Endodermal cell (in vitro differentiated cells): ENCODE measurements at places on chromosomes 2 and 18.
A peak's percentile ranks its signal among the peaks of the same experiment; 100 is the strongest.

DNA sequence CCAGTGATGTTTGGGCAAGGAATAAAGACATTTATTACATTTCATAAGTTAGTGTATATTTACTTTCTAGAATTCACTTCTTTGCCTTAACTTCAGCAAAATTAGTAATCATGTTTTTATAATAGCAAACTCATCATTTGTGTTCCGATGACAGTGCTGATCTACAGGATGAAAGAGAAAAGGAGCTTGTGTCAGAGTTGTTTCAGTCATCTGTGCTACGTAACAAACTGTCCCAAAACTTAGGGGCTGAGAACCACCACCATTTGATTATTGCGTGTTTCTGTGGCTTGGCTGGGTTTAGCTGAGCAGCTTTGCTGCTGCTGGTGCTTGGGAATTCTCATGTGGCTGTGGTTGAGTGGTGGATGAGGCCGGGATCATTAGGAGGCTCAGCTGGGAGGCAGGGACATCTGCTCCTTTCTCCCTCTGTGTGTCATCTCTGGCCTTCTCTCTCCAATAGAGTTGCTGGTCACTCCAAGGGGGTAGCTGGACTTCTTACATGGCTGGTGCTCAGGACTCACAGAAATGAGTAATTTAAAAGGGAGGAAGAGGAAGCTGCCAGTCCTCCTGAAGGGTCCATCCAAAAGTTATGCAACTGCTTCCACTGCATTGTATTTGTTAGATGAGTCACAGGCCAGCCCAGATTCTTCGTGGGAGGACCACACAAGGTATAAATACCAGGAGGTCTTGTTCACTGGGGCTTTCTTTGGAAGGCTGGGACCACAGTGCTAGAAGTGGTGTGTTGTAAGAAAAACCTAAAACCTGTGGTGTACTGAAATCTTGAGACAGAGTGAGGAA, 43.4 kb upstream of the HAAO start:
- DNase-seq: no peak

- DNase-seq: no peak
These were observed 127.5 kb upstream of the SLC1A4 start for GRCh38 chr2:64861452-64862397.

GRCh38 chr2:240725671-240726070, 34.0 kb downstream of the AQP12A start:
- no peak for DNase-seq

DNA sequence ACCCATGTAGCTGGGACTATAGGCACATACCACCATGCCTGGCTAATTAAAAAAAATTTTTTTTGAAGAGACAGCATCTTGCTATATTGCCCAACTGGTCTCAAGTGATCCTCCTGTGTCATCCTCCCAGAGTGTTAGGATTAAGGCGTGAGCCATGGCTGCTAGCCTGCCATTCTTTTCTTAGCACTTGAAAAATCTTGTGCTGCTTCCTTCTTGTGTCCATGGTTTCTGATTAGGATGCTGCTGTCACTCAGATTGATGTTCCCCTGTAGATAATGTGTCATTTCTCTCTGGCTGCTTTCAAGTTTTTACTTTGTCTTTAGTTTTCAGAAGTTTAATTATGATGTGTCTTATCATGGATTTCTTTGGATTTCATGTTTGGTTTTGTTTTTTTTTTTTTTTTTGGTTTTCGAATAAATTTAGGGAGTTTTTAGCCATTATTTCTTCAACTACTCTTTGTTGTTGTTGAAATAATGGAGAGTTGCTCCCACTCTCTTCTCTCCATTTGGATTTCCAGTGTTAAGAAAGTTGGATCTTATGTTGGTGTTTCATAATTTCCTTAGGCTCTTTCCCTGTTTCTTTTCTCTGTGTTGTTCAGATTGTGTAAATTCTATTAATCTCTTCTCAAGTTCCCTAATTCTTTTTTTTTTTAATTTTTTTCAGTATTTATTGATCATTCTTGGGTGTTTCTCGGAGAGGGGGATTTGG, 2.5 kb downstream of the ATP9B start:
- DNase-seq: peak; percentile 4

GRCh38 chr18:42583283-42583731, 532.2 kb downstream of the RIT2 start:
- DNase-seq: no peak

- peak; percentile 27 for DNase-seq
These were observed 118.7 kb downstream of the CYP26B1 start for GRCh38 chr2:72028996-72029395.

DNA sequence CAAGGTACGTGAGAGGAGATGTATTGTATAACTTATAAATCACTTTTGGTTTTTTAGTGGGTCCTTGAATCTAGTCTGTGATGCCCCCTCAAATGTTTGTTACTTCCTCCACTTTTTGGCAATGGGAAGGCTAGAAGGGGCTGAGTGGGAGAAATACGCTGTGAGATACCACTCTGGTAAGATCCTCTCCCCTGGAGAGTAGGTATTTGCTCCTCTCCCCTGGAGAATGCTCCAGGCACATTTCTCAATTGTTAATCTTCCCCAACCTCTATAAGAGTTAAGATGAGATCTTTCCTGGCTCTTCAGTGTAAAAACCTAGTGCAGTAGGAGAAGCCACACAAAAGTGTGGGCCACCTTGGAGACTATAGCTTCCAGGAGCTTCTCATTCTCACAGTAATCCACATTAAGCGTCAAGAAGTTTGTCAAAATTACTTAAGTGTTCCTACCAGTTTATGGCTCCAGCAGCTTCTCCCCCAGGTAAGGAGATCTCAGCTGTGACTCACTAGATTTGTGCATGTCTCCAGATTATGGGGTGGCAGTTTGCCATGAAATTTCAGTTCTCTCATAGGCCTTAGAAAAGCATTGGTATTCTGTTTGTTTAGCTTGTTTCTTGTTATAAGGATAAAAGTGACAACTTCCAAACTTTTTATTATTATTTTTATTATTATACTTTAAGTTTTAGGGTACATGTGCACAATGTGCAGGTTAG, 182.6 kb downstream of the FSIP2 start:
- peak; percentile 56 for DNase-seq

GRCh38 chr2:72676341-72677025, 149.3 kb downstream of the EXOC6B start:
- DNase-seq: no peak

DNA sequence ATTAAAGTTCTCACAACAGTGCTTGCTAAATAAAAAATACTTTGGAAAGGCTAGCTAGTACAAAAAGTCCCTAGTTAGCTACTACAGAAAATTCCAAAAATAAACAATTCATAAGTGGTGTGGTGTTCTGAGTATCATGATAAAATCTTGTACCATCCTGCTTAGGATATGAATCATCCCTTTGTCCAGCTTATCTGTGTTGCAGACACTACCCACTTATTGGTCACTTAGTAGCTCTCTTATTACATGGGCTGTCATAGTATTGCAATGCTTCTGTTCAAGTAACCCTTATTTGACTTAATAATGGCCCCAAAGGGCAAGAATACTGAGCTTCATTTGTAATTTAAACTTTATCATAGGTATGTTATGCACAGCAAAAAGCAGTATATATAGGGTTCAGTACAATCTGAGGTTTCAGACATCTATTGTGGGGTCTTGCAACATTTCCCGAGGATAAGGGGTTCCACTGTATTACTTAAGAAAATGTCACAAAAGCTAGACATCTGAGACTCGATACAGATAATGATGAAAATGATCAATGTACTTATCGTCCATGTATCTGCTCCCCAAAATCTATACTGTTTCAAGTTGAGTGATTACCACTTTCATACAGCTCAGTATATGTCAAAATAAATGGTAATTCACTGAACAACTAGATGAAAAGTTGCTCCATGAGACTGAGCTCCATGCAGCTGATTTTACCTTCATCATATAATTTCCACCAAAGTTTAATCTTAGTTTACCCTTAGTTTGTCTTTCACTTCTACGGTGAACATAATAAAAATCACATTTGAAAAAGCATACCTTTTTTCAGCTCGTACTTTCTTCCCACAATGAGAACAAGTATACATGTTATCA, 93.8 kb downstream of the C2orf74 start:
- no peak for DNase-seq

GRCh38 chr2:179264368-179265081, at the start of gene SESTD1:
Gene SESTD1, minus strand, starts transcription at chr2:179264832. Its CDS starts 72,991 bp downstream, at chr2:179191841.
- DNase-seq: peak; percentile 88

DNA sequence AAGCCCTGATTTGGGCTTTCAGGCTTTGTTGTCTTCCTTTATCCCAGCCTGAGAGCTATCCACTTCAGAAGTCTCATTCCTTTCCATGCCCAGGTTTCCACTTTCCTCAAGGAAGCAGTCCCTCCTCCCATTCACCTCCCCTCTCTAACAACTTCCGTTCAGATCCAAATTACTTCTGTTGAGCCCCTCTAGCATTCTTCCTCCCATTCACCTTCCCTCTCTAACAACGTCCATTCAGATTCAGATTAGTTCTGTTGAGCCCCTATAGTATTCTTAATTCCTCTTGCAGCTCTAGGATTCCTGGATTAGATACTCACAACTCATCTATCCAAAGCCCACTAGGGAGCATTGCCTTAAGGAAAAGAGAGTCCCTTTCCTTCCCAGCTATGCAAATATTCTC, 216.8 kb downstream of the RAD51AP2 start:
- no peak for DNase-seq

DNA sequence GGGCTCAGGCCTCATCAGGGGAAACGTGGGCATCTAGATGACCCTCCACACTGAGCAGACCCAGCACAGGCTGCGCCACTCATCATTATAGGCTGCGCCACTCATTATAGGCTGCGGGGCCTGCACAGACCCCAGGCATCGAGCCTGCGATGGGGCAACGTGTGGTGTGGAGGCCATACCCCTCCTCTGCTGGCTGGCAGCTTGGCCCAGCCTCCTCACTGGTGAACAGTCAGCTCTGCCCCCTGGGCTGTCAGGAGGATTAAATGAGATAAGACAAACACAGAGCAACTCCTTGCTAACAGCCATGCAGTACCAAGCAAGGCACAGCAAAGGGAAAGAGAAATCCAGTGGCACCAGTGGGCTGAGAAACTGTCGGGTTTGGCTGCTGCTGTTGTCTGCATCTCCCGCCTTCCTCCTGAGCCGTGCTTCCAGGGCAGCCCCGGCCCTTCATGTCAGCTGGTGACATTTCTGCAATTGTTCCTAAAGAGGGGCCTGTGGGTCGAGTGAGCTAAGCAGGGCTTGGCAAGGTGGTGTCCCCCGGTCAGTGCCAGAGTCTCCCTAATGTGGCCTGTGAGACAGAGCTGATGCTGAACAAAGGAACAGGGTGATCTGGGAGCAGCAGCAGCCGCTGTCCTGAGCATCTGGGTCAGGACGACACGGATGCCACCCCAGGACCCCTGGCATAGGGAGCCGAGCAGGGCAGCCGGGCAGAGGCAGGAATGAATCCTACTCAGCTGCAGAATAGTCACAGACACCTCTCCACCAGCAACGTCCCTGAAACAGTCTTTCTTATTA, 48.7 kb downstream of the RRM2 start:
- peak; percentile 47 for DNase-seq

DNA sequence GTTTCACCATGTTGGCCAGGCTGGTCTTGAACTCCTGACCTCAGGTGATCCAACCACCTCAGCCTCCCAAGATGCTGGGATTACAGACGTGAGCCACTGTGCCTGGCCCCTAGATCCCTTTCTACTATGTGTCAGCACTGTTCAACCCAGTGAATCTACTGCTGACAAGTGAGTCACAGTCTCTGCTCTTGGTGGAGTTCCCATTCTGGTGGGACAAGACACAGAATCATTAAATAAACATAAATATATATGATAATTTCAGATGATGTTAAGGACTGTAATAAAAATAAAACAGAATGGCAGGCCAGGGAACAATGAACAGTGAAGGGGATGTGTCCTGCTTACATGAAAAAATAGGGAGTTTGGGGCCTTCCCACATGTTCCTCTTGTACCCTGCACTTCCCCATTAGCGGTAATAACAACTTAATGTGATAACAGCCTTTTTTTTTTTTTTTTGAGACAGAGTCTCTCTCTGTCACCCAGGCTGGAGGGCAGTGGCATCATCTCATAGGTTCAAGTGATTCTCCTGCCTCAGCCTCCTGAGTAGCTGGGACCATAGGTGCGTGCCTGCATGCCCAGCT, 112.2 kb downstream of the CPO start:
- no peak for DNase-seq

GRCh38 chr2:135963841-135964240, 21.6 kb downstream of the DARS1 start:
- DNase-seq: no peak

DNA sequence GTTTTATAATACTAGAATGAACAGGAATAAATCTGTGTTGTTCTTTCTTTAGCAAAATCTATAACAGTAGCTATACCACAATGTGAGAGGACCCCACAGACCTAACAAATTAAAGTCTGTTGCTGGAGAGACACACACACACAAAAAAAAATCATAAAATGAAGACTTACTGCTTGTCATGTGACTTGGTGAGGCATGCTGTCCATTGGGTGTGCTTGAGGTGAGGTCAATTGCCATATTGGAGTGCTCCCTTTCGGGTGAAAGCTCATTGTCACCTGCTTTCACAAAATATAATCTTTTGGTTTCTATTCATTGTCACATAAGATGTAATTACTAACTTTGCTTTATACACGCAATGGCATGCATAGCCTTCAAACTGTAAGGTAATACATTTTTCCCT, 3.9 kb downstream of the IKZF2 start:
- no peak for DNase-seq

- no peak for DNase-seq
These were observed 82.6 kb upstream of the TANK start for GRCh38 chr2:161077367-161078210.

DNA sequence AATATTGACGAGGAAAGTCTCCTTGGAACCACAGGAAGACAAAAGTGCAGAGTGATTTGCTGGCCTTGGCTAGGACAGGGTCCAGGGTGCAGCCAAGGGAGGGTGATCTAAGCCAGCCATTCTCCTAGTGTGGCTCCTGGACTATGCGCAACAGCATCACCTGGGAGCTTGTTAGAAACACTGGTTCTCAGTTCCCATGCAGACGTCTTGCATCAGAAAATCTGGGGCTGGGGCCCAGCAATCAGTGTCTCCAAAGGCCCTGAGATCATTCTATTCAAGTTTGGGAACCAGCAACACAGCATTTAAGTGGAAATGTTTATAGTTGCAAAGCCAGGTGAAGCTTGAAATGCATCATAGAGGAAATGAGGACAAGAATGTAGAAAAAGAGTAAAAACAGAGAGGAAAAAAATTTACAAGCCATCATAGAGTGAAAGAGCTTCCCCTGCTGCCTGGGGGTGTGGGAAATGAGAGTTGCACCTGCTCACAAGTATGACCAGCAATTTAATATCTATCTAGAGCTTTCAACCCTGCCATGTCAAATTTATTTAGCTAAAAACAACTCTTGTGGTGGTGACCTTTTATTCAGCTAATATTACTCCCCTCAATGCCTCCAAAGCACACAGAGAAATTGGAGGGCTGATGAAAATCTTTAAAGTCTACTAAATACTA, 54.4 kb upstream of the SEC11C start:
- no peak for DNase-seq
